ENCODE measurements at places on chromosomes 5 and 9.

DNA sequence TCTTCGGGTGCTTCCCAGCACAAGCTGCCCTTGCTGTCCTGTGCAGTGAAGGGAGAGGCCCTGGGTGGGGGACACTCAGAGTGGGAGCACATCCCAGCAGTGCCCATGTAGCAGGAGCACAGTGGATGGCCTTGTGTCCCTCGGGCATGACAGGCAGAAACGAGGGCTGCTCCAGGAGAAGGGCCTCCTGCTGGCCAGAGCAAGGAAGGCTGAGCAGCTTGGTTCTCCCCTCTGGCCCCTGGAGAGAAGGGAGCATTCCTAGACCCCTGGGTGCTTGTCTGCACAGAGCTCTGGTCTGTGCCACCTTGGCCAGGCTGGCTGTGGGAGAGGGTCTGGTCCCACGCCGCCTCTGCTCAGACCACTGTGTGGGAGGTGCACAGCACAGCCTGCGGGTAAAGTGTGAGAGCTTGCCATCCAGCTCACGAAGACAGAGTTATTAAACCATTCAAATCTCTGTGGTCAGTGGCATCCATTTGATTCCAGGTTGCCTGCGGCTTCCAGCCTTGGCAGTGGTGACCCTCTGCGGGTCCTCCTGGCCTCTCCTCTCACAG, 18.3 kb downstream of the FBXW5 start:
- DNase-seq, result no peak

DNA sequence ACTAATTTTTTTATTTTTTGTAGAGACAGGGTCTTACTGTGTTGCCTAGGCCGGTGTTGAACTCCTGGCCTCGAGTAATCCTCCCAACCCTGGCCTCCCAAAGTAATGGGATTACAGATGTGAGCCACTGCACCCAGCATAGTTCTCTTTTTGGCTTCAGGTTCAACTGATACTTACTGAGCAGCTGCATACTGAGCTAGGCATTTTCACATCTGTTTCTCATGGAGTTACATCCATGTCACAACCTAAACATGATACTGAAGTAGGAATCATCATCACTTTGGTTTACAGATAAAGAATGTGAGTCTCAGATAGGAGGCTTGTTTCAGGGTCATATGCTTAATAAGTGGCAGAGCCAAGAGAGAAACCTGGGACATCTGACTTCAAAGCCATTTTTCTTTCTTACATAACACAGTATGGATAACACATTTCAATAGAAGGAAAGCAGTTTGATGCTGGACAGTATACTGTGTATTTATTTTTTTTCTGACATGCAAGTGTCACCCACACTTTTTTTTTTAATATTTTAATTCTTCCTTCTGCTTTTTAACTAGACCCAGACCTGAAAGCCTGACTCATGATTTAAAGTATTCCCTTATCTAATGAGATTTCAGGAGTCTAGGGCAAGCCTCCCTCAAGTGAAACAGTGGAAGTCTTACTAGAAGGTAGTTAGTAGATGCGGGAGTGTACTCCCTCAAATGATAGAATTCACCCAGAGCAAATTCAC, 90.8 kb downstream of the HACD4 start:
- DNase-seq, result no peak

GRCh38 chr9:31916591-31917241, 467.7 kb upstream of the ACO1 start:
- DNase-seq, result no peak

DNA sequence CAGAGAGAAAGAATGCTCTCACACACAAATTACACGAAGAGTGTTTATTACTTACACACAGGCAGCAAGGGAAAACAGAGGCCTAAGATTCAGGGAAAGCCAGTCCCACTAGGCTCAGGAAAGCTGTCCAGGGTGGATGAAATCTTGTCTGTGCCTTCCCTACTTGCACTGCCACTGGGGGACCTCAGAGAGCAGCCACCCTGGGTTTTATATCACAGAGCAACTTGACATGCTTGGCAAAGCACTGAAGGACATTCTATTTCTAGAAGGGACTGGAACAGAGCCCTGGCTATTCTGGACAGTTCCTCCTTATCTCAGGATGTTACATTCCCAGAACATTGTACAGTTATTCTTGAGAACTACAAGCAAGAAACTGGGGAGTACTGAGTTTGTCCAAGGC, 7.5 kb upstream of the PRSS3 start:
- no peak for DNase-seq

- DNase-seq, result no peak
Observed at GRCh38 chr5:135895474-135896006, at the start of gene IL9. Gene IL9 (minus strand): TSS chr5:135895841. CDS start chr5:135895816, 25 bp downstream.

DNA sequence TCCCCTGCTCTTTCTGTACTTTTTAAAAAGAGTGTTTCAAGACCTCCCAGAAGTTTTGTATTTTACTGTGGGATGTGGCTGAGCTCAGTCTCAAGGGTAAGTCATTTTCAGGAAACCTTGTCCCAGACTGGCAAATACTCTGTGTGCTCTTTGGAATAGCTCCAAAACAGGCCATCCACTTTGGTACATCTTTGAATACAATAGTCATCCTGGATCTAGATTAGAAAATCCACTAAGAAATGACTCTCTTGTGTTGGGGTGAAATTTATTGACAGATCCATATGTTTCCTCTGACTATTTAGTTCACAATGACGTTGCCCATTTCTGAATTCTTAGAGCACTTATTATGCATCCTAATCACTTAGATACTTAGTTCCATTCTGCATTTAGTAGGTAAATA, 95.2 kb downstream of the PLCXD3 start:
- no peak for DNase-seq

- DNase-seq, result no peak
Observed at GRCh38 chr9:130899051-130899748, 2.6 kb upstream of the QRFP start.

DNA sequence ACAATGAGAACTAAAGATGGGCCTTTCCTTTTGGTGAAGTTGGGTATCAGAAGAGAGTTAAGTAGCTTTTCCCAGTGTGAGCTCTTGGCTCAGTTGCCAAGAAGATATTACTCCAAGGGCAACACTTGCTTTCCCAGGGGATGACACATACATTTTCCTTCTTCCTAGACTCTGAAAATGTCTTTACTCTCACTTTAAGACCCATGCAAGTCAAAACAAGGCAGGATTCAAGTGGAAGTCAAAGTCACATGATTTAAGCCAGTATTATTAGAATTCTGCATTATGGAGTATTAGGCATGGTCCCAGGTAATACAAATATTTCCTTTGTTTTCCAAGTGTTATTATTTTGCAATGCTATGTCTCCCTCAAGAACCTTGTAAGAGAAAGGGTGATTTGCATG, 175.1 kb downstream of the PPP2R2B start:
- no peak for DNase-seq

- peak; percentile 25 for DNase-seq
Observed at GRCh38 chr9:128276574-128277270, 646 bp downstream of the SWI5 start.

GRCh38 chr5:116765441-116765840, 190.8 kb upstream of the SEMA6A start:
- no peak for DNase-seq

- DNase-seq, result no peak
Observed at GRCh38 chr5:135568246-135568645, 10.5 kb downstream of the CXCL14 start.

GRCh38 chr5:137090151-137090550, 409.0 kb downstream of the SPOCK1 start:
- DNase-seq, result no peak

DNA sequence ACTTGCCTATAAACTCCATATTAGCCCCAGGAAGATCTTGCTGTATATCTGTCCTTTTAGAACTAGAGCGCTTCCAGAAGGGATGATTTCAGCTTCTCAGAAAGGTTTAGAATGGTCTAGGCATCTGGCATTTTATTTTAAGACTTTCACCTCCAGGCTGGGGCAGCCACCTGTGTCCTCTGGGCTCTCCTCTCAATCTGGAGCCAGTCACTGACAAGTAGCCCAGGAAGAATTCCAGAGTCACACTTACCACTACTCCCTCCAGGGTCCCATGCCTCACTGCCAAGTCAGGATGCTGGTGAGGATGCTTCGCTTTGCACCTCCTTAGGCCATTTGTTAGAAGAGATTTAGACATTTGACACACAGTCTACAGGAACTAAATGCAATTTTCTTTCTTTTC, 20.8 kb downstream of the B4GALT1 start:
- DNase-seq, result no peak

GRCh38 chr5:178486239-178486641, 104.0 kb downstream of the COL23A1 start:
- no peak for DNase-seq

- DNase-seq, result no peak
Observed at GRCh38 chr5:92017776-92018175, 634.7 kb upstream of the ARRDC3 start.

DNA sequence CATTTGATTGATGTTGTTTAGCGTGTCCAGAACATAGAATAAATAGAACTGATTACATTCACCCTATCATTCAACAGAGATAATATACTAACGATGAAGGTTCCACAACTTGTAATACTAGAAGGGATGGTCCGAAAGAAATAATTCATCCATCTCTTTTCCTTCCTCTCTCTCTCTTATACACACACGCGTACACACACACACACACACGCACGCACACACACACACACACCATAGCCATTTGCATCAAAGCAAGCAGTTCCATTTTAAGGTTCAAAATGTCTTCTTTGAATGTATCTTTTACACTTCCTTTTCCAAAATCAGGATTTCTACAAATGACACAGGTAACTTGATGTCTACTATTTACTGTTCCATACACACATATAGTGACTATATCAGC, 887 bp downstream of the GDA start:
- DNase-seq, result no peak

- peak; percentile 60 for DNase-seq
Observed at GRCh38 chr9:136631038-136632000, 31.4 kb upstream of the EGFL7 start.

GRCh38 chr5:6768590-6769230, 55.5 kb downstream of the TENT4A start:
- DNase-seq, result no peak

- DNase-seq, result peak; percentile 75
Observed at GRCh38 chr9:9942764-9943424, 669.9 kb downstream of the PTPRD start.

GRCh38 chr9:33320568-33321261, 30.4 kb downstream of the NFX1 start:
- DNase-seq, result no peak

- DNase-seq, result no peak
Observed at GRCh38 chr9:72931437-72931836, 21.4 kb downstream of the ALDH1A1 start.

DNA sequence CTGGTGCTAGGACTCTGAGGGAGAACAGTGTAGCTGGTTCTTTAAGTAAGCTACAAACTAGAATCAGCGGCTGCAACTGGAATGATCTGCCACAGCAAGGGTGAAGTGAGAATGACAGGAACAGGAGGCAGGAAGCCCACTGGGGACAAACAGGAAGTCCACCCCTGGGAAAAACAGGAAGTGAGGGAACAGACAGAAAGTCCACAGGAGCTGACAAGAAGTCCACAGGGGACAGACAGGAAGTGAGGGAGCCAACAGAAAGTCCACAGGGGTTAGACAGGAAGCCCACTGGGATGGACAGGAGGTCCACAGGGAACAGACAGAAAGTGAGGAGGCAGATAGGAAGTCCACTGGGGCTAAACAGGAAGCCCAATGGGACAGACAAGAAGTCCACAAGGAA, 15.5 kb downstream of the ADAMTS16 start:
- DNase-seq, result no peak

GRCh38 chr5:120910629-120911028, 446.5 kb downstream of the PRR16 start:
- no peak for DNase-seq

- peak; percentile 52 for DNase-seq
Observed at GRCh38 chr9:82797534-82797933, 265.4 kb downstream of the RASEF start.

GRCh38 chr9:8457055-8457454, 657.5 kb upstream of the DMAC1 start:
- no peak for DNase-seq

DNA sequence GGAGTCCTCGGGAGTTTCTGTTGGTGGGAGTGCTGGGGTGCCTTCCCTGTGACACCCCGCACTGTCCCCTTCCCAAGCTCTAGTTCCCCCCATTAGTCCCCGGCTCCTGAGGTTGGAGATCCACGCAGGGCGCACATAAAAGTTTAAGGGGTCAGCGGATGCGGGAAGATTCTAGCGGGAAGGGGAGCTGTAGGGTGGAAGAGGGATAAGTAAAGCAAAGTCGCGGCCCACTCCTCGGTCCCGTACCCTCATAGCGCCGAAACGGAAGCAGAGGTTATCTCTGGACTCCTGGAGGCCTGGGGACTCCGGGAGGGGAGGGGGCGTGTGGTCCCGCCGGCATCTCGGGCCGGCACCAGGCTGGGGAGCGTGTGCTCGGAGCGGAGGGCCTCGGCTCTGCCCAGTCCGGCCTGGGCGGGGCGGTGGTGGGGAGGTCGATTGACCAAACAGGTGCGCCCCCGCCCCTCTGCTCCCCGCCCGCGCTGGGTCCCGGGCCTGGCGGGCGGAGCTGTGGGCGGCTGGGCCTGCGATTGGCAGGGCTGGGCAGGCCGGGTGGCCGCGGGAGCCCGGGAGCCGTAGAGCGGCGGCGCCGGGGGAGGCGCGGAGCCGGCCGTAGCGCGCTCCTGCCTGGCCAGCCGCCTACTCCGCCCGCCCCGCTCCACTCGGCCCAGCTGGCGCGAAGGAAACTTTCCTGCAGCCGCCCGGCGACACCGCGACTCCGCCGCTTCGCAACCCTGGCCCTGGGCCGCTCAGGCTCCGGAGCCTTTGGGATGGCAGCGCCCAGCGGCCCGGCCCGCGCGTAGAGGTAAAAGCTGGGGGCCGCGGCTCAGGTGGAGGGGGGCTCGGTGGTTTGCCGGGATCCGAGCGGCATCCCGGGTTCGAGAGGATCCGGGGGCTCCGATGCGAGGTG, 52.2 kb upstream of the DAB2IP start:
- DNase-seq, result peak; percentile 24

GRCh38 chr5:127028822-127029457, 1.4 kb downstream of the MARCHF3 start:
- no peak for DNase-seq

- no peak for DNase-seq
Observed at GRCh38 chr9:92974161-92974661, 26.9 kb downstream of the FGD3 start.

- peak; percentile 48 for DNase-seq
Observed at GRCh38 chr5:161378701-161379100, 167.8 kb downstream of the GABRB2 start.

- DNase-seq, result no peak
Observed at GRCh38 chr9:26205261-26205660, 527.0 kb upstream of the TUSC1 start.

GRCh38 chr9:33124751-33125381, 42.3 kb downstream of the B4GALT1 start:
- DNase-seq, result no peak

DNA sequence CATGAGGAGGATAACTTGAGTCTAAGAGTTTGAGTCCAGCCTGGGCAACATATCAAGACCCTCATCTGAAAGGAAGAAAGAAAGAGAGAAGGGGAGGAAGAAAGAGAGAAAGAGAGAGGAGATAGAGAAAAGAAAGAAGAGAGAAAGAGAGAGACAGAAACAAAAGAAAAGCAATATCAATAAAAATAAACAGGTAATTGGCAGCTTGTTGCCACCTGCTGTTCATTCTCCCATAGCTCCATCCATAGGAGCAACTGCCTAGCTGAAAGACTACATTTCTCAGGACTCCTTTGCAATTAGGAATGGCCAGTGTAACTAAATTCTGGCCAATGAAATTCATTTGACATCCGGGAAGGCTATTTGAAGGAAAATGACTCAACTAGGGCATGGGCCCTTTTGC, 4.6 kb upstream of the TTC39B start:
- no peak for DNase-seq

- no peak for DNase-seq
Observed at GRCh38 chr9:91572044-91572443, 148.4 kb upstream of the NFIL3 start.

GRCh38 chr5:174610968-174611367, 113.4 kb upstream of the MSX2 start:
- DNase-seq, result no peak
